ENCODE measurements at places on chromosomes 1 and 21.

DNA sequence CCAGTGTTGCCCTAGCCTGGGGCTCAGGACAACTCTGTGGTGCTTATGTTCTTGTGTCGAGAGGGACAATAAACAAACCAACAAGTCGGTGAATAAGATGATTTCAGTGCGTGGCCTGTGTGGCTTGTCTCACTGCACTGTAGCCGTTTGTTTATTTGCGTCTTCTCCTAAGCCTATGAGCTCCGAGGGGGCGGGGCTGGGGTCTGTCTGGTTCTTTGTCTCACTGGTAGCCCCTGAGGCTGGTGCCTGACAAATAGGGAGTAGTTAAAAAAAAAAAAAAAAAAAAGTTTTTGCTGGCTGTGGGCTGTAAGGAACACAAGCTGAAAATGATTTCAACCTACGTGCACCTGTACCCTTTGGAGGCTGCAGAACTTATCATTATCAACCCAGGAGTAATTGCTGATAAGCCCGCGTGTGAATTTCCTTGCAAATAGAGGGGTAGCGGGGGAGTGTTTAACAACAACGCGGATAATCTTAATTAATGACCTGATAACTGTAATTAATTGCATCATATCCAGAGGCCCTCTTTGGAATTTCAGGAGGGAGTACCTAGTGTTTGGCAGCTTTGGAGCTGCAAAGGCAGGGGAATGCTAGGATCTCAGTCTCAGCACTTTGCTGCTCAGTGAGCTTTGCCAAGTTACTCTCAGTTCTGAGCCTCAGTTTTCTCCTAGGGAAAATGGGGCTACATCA, 925 bp upstream of the ARHGEF10L start:
- no peak for DNase-seq

- no peak for DNase-seq
Observed at GRCh38 chr1:152983234-152983633, 647 bp upstream of the SPRR1A start.

- DNase-seq = no peak
Observed at GRCh38 chr1:63024132-63024531, 240.2 kb downstream of the ATG4C start.

DNA sequence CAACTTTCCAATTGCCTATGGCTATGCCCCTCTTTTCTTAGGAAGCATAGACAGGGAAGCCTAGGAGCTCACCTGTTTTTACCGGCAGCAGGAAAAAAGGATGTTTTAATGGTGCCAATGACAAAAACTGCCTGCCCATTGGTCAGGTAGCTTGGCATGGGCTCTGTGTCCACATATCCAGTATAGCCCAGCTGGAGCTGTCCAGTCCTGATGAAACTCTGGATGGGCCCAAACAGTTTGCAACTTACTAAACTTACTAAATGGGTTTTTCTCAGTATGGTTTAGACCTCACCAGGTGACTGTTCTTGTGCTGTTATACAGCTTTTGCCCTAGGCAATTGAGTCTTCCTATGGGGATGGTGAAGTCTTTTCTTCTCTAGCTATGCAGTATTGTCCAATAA, 711.2 kb downstream of the AMY1C start:
- DNase-seq = no peak

- peak; percentile 65 for DNase-seq
Observed at GRCh38 chr1:43529206-43529731, 1.4 kb upstream of the PTPRF start.

- no peak for DNase-seq
Observed at GRCh38 chr1:237005674-237006073, 1.4 kb upstream of the MT1HL1 start.

DNA sequence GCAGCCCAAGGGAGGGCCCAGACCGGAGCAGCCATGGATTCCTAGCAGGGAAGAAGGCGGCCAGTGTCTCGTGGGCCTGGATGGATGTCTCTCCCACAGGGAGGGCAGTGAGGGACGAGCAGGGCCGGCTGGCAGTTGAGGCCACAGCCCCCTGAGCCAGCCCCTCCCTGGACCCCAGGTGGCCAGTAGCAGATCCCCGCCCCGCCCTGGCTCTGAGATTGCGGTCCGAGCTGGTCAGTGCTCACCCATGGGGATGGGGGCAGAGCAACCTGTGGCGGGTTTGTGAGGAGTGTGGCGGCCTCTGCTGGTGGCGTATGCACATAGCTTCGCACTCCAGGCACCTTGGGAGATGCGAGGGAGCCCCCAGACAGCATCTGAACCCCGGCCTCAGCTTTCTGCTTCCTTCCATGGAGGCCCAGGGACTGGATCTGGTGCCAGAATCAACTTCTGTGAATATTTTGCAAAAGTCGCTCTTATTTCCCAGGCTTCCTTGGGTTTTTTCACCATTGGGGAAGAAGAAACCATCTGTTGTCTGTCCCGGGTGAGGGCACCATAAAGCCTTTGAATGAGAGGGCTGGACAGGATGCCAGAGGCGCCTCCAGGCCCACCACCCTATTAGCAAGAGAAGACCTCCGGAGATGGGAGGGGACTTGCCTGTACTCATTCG, 8.4 kb upstream of the KCNN3 start:
- DNase-seq = peak; percentile 47

GRCh38 chr1:177119311-177119710, 45.2 kb downstream of the ASTN1 start:
- no peak for DNase-seq

- no peak for DNase-seq
Observed at GRCh38 chr1:69920426-69920825, 285.0 kb downstream of the LRRC40 start.

- DNase-seq = no peak
Observed at GRCh38 chr1:15322648-15323350, 75.8 kb downstream of the FHAD1 start.

DNA sequence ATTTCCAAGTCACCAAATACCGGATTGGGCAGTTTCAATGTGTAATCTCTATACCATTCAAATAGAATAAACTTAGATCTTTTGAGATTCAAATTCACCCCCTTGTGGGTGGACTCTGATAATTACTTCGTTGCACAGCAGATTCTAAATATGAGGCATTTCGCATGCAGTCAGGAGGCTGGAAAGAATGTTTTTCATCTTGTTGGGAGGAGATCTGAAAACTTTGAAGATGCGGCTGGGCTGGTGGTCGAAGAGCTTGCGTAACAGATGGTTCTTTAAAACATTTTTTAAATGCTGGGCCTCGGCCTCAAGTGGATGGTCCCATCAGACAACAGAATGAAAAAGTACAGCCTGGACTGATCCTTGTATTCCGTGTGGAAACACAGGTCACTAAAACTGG, 10.4 kb downstream of the NR5A2 start:
- DNase-seq = no peak

DNA sequence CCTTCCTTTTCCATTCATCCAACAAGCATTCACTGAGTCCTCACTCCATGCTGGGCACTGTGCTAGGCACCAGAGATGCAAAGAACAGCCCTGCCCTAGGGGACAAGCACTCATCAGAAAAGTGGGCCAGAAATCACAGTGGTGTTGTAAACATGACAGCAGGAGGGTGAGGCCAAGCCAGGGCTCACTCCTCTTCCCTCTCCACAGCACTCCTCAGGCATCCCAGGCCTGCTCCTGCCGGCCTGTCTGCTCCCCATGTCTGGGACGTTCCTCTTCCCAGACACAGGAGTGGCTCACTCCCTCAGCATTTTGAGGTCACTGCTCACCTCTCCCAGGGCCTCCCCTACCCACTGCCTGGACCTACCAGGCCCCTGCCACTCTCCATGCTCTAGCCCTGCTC, 61.8 kb downstream of the KCND3 start:
- no peak for DNase-seq

DNA sequence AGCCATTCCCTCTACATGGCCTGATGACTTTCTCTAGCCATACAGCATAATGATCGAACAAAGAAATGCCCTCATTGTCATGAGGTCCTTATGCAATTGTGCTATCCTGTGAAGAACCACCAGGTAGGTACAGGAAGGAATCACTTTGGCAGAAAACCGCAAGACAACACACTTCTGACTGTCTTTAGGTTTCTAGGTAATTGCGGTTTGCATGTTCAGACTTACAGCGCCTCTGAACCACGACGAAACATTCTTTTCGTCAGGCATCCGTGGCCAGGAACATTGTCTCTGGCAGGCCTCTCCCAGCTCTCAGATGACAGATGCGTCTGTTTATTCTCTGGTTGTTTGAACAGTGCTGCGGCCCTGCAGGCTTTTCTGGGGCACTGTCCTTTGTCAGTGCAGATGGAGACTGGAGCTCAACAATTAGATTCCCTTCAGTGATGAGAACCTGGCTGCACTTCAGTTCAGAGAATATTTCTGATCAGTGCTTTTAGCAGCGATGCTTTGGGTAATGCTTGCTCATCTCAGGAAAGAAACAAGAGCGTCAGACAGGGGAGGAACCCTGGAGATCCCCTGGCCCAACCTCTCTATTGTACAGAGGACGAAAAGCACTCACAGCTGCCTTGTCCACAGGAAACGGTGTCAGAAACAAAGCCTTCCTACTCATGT, 63.4 kb downstream of the B3GALT5 start:
- no peak for DNase-seq

GRCh38 chr1:221795380-221795779, 53.5 kb upstream of the DUSP10 start:
- no peak for DNase-seq

- DNase-seq = no peak
Observed at GRCh38 chr1:58528518-58528917, 18.0 kb downstream of the OMA1 start.

GRCh38 chr1:117760069-117760468, 154.2 kb downstream of the TENT5C start:
- no peak for DNase-seq

GRCh38 chr1:8712413-8713231, 104.8 kb downstream of the RERE start:
- DNase-seq = no peak

DNA sequence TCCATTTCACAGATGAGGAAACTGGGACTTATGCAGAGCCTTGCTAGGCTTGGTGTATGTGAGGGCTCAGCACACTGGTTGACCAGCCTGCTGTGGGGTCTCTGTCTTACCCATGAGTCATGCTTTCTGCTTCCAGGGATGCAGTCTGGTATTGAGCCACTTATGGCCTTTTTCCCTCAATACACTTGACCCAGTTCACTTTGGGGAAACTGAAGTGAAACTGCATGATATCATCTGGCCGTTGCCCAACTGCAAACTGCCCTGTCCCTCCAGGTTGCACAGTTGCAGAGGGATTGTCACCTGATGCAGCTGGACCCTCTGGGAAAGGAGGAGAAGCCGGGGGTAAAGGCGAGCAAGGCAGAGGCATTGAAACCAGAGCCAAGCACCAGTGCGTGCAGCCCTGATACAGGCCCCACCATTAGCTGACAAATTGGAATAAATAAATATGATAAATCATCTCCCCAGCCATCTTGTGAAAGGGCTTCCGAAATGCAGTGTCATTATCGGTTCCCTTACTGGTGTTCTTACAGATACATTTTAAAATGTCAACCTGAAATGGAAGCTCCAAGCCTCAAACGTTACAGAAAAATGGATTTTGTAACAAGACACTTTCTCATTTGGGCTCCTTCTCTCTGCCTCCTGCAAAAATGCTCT, 39.3 kb upstream of the DUSP10 start:
- no peak for DNase-seq

DNA sequence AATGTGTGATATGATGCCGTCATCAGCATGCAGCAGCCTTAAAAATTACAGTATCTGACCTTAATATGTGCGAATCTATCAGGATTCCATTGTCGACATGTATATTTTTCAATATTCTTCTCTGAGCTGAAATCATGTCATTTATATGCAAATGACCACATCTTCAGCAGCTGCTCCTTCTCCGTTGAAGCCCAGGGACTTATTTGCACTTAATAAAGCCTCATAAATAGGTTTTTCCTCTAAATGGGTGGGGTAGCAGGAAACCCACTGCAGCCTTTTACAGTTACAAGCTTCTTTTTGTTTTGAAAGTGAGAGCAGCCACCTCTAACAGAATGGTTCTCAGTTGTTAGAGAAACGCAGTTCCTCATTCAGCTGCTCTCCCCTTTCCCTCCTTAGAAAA, 178.8 kb upstream of the ZNF644 start:
- no peak for DNase-seq

DNA sequence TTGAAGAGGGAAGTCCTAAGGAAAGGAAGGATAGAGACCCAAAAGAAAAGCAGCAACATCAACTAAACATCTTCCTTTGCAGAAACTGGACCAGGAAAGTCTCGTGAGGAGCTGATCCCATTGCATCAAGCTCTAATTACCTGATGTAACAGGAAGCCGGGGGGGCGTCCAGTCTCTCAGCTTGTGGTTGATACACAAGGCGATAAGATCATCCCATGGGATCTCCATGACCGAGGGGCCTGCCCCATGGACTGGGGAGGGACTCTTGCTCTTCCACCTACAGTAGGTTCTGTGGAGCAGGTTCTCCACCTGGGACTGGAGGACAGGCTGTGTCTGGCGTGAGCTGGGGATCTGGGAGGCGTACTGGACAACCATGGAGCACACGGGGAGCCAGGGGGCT, 14.8 kb upstream of the LSS start:
- DNase-seq = no peak

GRCh38 chr1:43383449-43383848, 6.2 kb downstream of the MED8 start:
- no peak for DNase-seq

GRCh38 chr1:59718989-59719360, 95.8 kb upstream of the HOOK1 start:
- no peak for DNase-seq

DNA sequence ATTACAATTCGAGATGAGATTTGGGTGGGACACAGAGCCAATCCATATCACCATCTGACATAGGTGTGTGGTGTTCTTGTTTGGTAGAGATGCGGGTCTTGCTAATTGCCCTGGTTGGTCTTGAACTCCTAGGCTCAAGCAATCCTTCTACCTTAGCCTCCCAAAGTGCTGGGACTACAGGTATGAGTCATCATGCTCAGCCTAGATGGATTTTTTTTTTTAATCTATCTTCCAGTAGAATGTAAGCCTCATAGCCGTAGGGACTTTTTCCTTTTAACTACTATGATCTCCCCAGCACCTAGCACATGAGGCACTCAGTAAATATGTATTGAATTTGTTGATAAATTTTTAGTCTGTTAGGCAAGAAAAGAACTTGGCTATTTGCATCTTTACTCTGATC, 94.6 kb upstream of the TENT5C start:
- no peak for DNase-seq

DNA sequence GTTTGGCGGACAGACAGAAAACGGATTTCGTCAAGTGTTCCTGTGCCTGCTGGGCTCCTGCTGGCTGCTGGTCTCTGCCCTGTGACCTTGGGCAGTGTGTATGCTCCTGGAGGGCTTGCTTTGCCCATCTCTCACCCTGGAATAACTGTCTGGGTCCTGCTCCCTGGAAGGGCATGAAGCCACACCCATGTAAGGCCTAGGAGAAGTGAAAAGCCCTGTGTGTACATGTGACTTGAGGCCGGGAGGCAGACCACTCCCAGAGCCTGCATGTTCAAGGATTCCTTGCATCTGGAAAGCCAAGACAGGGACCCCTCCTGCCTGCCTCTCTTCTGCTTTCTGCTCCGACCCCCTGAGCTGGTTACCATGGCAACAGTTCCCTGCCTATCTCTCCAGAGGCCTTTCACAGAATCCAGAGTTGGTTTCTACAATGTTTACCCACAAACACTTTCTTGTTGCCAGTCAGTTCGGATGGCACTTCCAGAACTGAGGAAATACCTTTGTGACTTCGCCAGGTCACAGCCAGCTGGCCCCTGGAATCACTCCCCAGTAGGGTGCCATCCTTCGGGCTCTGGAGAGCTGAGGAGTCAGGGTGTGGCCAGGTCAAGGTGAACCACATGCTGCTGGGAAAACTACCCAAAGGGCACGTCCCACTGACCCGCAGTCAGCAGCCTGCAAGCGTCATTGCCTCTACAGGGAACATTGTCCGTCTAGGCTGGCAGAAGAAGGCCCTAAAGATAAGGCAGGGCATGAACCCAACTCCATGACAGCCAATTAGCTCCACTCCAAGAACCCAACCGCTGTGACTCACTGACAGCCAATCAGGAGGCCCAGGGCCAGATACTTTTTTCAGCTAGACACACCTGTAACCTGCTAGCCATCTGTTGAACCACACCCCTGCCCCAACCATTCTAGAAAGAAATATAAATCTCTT, 14.7 kb upstream of the GPR37L1 start:
- no peak for DNase-seq
